ENCODE measurements at places on chromosomes 4 and X.
A peak's percentile ranks its signal among the peaks of the same experiment; 100 is the strongest.

- peak; percentile 94 for DNase-seq
Measured at GRCh38 chr4:145808021-145808650, 128.2 kb downstream of the C4orf51 start.

DNA sequence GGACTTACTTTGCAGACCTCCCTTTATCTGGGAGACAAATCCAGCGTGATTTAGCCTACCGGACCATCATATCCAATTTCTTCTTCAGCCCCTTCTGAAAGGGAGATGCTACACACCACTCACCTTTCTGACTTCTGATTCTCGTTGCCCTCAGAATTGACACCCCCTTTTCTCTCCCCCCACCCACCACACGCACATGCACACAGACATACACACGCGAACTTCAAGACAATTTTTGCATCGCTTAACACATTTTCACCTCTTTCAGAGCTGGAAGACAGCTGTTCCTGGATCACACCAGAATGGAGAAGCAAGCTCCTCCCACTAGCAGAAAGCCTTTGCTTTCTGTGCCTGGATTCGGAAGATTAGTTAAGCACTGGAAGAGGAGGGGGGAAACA, 1.0 kb upstream of the SNCA start:
- no peak for DNase-seq

DNA sequence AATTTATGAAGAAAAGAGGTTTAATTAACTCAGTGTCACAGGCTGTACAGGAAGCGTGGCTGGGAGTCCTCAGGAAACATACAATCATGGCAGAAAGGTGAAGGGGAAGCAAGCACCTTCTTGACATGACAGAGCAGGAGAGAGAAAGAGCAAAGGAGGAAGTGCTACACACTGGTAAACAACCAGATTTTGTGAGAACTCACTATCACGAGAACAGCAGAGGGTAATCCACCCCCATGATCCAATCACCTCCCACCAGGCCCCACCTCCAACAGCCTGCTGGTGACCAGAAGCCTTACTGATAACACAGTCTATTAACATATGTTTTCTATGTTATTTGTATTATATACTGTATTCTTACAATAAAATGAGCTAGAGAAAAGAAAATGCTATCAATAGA, 254.8 kb downstream of the PCDH10 start:
- no peak for DNase-seq

DNA sequence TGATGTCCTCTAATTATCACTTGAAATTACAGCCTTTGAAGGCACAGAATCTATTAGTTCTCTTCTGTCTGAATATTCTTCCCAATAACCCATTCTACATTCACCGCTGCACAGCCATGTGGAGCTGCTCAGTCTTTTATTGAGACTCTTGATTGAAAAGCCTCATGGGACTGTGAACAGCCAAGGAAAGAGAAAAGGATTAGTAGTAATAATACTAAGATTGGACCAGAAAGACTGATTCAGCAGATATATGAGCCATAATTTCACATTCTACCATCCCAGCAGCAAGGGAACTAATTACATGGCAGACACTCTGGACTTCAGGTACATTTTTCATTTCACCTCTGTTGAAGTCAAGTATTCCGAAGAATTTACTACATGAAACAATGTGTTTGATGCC, 2471.7 kb downstream of the ARAP2 start:
- no peak for DNase-seq

DNA sequence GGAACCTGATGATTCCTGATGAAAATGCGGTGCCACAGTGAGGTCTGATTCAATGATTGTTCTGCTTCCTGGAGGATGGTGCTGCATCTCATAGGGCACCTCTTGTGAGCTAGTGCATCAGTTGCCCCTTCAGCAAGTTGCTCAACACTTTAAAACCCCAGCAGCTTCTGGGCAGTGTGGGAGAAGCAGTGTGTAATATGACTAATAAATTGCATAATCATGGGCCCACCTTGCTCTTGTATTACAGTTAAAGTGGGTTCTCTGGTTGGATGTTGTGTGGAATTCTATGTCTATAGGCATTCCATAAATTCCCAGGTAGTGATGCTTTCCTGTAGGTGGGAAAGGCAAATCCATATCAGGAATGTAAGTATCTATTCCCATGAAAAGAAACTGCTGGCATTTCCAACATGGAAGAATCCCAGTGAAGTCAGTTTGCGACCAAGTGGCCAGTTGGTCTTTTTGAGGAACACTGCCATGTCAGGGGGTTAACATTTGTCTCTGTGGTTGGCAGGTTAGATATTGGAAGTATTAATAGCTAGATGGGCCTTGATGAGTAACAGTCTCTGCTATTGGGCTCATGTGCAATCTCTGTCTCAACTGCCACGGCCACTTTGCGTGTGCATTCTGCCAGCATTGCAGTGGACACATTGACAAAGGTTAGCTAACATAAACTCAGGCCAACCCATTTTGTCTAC, 121.1 kb upstream of the OTUD4 start:
- no peak for DNase-seq

GRCh38 chrX:147735364-147735763, 176.4 kb upstream of the FMR1 start:
- no peak for DNase-seq

DNA sequence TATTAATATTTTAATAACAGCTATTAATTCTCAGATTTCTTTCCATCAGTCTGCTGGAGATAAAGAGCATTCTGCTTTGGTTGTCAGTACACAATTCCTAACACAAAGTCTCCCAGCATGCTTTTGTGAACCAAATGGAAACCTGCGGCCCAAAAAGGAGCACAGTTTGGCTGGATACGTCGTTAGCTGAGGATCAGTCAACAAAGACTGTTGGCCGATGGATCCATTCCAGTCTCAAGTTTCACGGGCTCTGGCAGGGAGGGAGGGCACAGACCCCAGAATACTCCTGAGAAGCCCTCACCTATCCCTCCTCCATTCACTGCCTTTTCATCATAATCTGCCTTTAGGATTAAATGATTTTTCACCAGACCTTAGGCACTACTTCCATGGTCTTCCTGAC, 26.3 kb upstream of the PRSS48 start:
- no peak for DNase-seq

DNA sequence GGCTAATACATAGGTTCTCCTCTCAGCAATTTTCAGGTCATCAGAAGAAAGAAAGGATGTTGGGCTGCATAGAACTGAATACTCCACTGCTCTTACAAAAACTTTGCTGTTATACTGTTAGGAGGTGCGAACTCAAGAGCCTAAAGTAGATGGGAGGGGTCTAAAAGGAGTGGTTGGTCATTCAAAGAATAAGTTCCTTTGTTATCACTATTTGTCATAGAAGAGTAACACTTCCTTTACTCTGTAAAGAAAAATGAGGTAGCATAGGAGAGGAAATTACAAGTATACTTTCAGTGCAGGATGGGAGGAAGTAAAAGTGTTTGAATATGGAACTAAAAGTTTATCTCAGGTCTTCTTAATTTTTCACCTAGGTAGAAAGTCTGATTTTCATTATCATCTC, 61.5 kb downstream of the CCNI start:
- no peak for DNase-seq

DNA sequence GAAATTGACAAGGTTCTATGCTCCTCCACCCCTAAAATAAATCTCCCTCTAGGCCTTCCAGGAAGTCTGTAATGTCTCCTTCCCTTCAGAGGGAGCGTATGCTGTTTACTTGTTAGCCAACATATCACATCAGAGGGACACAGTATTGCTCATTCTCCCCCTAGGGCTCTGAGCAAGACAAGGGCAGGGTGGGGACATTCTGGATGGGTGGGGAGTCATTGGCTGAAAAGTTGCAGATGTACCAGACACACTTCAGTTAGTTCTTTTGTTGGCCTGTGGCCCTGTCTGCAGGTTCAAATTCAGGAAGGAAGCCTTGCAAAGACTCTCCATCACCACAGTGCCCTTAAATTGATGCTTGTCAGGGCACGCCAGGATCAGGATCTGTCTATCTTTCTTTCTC, 106.3 kb upstream of the TEX13D start:
- peak; percentile 57 for DNase-seq

DNA sequence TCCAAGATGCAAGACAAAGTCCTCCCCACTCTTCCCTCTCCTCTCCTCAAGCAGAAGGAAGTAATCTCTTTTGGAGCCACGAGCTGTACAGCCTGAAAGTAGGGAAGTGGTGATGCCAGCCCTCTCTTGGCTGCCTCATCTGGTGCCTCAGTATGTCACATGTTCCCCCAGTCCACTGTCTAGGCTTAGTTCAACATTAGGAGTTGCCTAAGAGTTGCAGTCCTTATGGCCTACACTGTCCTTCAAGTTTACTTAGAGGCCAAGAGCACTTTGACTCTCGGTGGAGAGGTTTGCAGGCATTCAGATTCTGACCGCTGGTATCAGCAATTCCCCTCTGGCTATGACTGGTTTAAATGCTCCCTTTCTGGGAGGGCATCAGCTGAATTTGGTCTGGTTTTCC, 735.6 kb downstream of the GLUD2 start:
- no peak for DNase-seq

DNA sequence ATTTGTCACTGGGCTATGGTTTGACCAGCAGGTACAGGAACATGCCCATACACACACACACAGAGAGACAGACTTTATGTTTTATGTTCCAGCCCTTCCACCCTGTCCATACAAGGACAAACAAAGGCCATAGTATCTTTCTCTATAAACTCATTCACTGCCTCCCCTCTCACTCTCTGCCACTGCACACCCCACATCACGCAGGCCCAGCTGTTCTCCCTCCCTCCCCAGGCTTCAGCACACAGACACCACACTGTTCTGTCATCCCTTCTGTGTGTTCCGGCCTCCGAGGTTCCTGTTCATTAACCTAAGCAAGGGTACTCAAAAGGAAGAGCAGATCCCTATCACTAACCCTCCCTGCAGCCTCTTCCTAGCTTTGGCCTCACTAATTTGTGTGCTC, 17.8 kb downstream of the LAS1L start:
- peak; percentile 6 for DNase-seq

- DNase-seq: peak; percentile 92
Measured at GRCh38 chr4:100736641-100737451, 219.0 kb upstream of the EMCN start.

DNA sequence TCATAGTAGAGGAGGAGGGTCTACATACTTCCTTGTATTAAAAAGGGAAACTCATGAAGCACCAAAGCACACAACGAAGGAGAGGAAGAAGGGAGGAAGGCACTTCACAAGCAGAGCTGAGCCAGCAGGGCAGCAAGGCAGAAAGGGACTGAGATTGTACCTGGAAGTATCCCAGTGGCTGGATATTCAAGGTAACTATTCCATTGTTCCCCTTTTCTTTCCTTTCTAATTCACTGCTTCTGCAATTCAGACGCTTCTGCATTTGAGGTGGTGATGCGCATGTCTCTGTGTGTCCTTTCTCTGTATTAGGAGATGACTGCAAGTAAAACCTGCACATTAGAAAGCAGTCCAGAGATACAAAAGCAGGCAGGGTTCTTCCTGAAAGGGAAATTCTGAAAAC, 54.9 kb downstream of the UBQLN2 start:
- DNase-seq: no peak

DNA sequence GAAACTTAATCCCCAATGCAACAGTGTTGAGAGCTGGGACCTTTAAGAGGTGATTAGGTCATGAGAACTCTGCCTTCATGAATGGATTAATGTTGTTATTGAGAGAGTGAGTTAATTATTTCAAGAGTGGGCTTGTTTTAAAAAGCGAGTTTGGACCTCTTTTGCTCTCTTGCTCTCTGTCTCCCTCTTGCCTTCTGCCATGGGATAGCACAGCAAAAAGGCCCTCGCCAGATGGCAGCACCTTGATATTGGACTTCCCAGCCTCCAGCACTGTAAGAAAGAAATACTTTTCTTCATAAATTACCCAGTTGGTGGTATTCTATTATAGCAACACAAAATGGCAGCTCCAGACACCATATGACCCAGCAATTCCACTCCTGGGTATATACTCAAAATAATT, 7.0 kb upstream of the ATP6AP2 start:
- DNase-seq: peak; percentile 52

DNA sequence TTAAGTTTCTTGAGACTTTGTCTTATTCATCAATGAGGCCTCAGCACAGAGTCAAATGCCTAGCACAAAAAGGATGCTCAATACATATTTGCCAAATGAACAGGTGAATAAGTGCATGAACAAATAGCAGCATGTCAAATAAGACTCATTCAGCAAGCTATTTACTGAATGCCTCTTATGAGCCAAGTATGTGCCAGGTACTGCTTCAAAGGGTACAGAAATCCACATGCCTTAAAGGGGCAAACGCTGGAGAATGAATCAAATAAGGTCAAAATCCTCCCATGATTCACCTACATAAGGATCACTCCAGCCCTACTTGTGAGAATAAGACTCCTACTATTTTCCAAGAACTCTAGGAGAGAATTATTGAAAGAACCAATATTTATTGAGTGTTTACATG, 260.2 kb upstream of the CPEB2 start:
- DNase-seq: no peak

All from RPMI7951 (cell line).